ENCODE measurements at places on chromosomes 5 and 9.
A peak's percentile ranks its signal among the peaks of the same experiment; 100 is the strongest.

DNA sequence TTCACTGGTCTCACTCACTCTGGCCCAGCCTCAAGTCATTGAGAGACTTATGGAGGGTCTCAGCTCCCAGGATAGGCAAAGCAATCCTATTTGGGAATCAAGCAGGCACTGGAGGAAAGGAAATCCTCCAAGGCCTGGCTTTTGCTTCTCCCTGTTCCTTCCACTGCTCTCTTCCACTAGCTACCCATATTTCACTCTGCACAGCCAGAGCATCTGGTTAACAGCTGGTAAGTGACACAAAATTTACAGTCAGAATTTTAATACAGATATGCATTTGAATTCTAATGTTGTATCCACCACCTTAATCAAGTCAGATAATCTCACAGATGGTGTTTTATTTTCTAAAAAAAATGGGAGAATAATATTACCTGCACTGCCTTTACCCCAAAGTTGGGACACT is 868 bp upstream of the C1QTNF2 start:
- no peak for DNase-seq

DNA sequence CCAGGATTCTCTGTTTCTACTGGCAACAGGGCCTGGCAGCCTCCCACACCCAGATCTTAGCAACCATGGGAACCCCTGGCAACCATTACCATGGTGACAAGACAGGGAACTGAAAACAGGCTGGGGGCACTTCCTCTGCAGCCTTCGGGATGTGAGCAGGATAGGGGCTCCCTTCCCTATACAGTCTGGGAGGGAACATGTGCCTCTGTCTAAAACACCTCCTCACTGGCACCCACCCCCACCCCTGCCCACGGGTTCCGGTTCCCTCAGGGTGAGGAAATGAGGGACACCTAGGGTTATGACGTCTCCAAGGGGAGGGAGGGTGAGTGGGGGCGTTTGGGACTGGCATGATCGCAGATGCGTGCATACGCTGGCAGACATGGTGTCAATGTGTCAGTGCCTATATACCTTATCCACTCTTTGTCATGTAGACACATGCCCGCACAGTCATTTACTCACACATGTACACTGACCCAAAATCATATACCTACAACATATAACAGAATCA is 3.0 kb upstream of the DNAJB5 start:
- DNase-seq, result peak; percentile 69

GRCh38 chr9:13860019-13860418 is 453.9 kb downstream of the NFIB start:
- no peak for DNase-seq

- no peak for DNase-seq
These were observed 776 bp downstream of the APBA1 start for GRCh38 chr9:69671311-69671878.

DNA sequence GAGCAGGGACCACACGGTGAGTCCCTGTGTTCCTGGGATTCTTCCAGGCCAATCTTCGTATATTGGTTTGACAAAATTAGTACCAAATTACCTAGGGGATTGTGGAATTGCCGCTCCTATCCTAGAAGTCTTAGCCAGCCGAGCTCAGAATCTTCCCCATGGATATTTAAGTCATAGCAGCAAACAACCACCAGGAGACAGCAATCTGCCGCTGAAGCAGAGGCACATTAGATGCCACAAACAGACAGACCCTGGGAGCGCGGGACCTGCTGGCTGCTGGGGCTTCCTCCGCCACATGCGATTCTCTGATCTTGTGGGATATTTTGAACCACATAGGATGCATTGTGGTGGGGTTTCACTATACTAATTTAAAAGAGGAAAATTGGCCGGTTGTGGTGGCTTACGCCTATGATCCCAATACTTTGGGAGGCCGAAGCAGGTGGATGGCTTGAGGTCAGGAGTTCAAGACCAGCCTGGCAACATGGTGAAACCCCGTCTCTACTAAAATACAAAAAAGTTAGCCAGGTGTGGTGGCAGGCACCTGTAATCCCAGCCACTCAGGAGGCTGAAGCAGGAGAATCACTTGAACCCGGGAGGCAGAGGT is 31.7 kb upstream of the ZBTB43 start:
- peak; percentile 87 for DNase-seq

DNA sequence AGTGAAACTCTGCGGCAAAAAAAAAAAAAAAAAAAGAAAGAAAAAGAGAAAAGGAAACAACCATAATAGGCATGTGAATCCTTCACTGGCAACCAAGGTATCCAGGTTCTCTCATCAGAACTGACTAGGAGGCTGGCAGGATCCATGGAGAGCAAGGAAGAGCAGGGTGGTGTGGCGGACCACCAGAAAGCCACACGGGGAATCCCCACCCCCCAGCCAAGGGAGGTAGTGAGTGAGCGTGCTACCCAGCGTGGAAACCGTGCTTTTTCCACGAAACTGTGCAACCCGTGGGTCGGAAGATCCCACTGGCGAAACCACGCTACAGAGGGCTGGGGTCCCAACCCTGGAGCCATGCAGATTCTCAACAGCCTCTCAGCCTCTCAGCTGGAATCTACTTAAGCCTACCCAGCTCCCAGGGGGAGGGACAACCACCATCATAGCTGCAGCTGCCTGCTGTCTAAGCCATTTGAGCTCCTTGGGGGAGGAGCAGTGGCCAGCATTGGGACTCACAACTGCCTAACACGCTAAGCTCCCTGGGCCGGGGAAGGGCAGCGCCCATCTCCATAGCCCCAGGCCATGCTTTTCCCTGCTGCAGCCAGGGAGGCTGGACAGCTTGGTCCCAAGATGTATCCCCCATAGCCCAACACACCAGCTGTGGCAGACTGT is 91.6 kb downstream of the PRELID2 start:
- no peak for DNase-seq

DNA sequence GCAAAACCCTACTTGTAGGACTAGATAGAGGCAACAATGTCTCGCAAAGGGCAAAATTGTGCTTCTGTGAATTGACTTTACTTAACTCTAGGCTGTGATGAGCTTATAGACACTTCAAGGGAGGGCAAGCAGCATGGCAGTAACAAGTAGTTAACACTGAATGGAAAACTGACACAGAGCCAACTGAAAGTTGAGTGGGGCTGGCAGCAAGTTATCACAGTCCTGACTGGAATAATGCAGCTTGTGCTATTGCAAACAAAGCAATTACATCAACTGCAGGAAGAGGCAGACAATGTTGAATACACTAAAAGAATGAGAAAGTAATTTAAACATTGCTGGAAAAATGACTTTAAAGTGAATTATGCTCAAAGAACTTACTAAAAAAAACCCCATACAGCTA is 62.2 kb downstream of the RNF38 start:
- no peak for DNase-seq

DNA sequence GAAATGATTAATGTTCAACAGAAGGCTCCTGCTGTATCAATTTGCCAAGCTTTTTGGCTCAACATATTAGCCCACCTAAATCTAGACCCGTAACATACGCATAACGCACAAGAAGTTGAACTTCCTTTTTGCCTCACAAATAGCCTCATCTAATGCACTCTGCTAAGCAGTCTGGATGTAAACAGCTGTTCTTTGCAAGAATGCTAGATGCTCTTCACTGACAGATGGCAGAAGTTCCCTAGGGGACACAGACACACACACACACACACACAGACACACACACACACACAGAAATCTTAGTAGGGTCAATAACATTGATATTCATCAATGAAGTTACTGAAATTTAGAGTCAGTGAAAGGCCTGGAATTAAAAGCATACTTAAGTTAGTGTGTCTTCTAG is 13.2 kb upstream of the PCA3 start:
- no peak for DNase-seq

GRCh38 chr5:68454766-68455165 is 239.2 kb downstream of the PIK3R1 start:
- no peak for DNase-seq

- DNase-seq, result peak; percentile 31
These were observed 3.4 kb downstream of the LRRC70 start for GRCh38 chr5:62581836-62582597.

DNA sequence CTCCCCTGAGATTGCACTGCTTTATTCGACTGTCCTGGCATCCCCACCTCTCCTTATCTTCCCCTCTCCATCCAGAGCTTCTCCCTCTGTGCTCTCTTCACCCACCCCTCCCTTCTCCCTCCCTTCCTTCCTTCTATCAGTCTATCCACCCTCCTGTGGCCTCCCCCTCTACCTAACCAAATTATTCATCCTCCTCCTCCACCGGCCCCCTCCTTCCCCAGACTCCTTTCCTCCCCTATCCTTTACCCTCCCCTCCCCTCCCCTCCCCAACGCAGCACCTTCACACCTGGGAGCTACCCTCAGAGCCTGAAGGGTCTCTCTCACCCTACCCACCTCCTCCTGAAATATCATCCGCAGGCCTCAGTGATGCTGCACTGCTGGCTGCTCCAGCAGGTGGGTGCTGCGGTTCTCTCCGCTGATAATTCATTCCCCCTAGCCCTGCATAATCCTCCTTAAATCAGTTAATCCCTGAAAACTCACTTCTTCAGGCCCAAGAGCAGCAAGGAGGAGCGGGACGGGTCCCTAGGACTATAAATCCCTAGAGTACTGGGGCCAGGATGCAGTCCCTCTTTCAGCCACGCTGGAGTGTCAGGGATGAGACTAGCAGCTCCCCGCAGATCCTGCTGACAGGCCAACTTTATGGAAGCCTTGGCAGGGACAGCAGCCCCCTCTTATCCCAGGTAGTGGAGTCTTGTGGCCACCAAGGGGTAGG is 97.8 kb downstream of the PCDH1 start:
- DNase-seq, result peak; percentile 54

- DNase-seq, result no peak
These were observed 173.3 kb downstream of the RAPGEF6 start for GRCh38 chr5:131461742-131462141.

GRCh38 chr5:167814040-167814439 is 477.4 kb upstream of the WWC1 start:
- no peak for DNase-seq

DNA sequence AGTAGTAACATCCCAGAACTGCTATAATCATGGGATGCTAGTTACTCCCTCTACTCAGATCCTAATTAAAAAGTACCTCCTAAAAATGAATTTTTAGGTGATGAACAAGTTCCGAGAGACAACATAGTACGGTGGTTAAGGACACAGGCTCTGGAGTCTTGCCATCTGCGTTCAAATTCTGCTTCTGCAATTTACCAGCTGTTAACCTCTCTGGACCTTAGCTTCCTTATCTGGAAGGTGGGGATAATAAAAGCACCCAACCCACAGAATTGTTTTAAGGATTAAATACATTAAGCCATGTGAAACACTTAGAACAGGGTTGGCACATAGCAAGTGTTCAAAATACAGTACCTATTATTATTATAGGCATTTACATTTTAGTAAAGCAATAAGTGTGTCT is 77.5 kb upstream of the XPA start:
- DNase-seq, result no peak

- no peak for DNase-seq
These were observed 19.0 kb downstream of the ACTL7B start for GRCh38 chr9:108836781-108837180.

Data from GM23338 (cell line).